ENCODE measurements at places on chromosomes 2 and 18.

DNA sequence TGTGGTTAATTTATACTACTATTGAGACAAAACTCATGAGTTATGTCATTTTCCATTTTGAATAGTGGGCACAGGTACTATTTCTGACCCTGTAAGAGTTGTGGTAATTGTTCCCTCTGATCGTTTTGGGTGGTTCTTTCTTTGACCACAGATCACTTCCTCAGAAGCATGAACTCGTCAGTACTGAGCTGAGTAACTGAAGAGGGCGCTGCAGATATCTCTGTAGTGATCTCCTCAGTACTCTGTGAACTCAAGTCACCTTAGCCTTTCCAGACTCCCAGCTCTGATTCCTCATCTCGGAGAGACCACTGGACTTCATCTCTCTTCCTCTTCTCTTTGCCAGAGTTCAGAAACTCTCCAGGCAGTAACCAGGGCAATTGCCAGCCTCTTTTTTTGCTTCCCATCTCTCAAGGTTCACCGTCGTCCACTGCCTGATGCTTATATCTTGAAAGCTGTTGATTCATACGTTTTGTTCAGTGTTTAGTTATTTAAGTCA, 9.4 kb upstream of the IL1RL1 start:
- DNase-seq = no peak

DNA sequence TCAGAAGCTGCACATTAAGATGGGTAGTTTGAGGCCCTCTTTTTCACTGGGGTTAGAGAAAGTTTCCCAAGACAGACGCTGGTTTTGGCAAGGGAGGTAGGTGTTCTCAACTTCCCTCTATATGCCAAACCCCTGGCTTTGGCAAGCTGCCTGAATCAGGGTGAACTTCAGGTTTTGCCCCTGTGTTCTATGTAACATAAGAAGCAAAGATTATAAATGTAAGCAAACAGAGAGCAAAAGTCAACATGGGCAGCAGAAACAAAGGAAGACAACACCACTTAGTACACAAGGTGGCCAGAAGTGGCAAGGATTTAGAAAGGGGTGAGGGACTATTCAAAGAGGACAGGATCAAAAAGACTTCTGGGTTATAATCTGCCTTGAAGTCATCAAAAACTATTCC, 70.5 kb upstream of the TFCP2L1 start:
- DNase-seq = no peak

GRCh38 chr2:126797622-126798275, 100.9 kb upstream of the TEX51 start:
- no peak for DNase-seq

DNA sequence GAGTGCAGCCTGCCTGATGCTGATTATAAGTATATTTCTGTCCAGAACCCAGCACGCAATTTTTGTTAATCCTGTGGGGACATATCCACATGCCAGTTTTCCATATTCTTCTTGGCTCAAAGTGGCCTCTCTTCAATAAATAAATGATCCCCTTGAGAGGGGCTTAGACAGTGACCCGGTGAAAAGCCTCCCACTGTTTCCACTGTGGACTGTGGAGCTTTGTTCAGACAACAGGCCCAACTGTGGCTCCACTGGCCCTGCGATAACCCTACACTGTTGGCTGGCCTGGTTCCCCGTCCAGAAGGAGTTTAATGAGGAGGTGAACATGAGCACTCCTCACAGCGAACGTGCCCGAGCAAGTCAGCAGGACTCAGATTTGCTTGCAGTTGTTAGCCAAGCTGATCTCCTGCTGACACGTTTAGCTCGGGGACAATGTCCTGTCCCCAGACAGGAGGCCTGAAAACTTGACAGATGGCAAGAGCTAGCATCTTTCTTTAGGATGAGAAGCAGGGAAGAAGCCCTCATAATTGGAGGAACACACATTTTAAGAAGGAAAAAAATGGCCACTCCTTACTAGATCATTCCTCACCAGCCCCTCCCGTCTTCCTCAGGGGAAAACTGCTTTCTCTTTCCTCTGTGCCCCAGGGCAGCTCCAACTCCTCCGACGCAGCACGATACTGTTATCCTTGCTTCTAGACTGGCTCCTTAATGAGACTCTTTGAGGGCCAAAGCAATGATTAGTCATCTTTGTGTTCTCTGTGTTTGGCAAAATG, 20.0 kb upstream of the MTCL1 start:
- DNase-seq = no peak

- no peak for DNase-seq
Measured at GRCh38 chr2:141923657-141924056, 207.2 kb downstream of the LRP1B start.

Measured in sciatic nerve (tissue), 2 donors.